ENCODE measurements at places on chromosomes 3 and 15.

- DNase-seq: no peak
These were observed 22.1 kb upstream of the RAD18 start for GRCh38 chr3:8985411-8985831.

- no peak for DNase-seq
These were observed 467 bp downstream of the TIPIN start for GRCh38 chr15:66356077-66356358.

DNA sequence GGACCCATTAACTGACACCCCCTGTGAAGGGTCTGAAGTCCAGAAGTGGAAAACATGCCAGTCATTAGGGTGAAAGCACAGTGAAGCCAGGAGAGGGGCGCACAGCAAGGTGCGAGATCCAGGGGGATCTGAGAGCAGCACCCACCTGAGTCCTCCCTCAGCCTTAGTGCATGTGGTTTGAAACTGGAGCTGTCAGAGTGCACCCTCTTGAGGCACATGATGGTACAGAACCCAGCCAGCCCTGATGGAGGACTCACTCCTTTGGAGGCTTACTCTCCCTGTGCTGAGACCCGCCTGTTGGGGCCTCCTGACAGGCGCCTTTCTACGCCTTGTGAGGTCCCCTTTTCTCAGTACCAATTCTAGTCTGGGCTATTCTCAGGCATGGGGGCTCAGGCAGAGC lies 77.8 kb downstream of the IL20RB start:
- DNase-seq: no peak

DNA sequence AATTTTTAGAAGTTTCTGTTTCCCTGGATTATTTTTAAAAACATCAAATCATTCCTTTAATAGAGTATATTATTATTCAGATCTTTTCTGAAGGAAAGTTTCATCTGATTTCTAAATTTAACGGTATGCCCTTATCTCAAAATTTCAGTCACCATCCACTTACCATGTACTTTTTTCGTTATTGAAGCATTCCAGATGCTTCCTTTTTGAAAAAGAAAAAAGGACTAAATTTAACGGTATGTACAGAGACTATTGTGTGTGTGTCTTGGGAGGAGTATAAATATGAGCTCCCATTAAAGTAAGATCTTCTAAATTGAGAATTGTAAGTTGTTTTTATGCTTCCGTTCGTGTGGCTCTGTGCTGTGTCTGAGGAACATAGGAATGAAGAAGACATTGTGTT lies 517.4 kb upstream of the GOLIM4 start:
- DNase-seq: no peak

- no peak for DNase-seq
These were observed 2.4 kb upstream of the MAGI1 start for GRCh38 chr3:66041116-66041515.

- no peak for DNase-seq
These were observed 628.5 kb downstream of the GBE1 start for GRCh38 chr3:81132995-81133394.

- no peak for DNase-seq
These were observed 143.4 kb downstream of the FNDC3B start for GRCh38 chr3:172182797-172183196.

GRCh38 chr3:147418808-147419701 lies 9.9 kb downstream of the ZIC1 start:
- no peak for DNase-seq

GRCh38 chr3:39269528-39269927 lies 10.3 kb downstream of the CX3CR1 start:
- DNase-seq: peak; percentile 50

DNA sequence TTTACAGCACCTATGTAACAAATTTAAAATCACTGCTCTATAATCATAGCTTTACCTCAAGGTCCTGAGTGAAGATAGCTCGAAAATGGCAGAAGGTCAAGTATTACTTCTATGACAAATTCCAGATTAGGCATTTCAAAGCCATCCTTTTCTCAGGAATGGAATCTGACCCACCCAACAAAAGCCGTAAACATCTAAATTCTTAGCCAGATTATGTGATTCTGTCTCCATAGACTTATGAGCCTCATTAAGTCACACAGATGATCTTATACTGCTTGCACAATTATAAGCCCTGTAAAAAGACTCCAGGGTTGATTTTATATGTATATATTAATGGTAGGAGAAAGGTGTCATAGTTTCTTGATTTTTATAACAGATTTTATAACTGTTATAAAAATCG lies 56.9 kb downstream of the CEP152 start:
- no peak for DNase-seq

DNA sequence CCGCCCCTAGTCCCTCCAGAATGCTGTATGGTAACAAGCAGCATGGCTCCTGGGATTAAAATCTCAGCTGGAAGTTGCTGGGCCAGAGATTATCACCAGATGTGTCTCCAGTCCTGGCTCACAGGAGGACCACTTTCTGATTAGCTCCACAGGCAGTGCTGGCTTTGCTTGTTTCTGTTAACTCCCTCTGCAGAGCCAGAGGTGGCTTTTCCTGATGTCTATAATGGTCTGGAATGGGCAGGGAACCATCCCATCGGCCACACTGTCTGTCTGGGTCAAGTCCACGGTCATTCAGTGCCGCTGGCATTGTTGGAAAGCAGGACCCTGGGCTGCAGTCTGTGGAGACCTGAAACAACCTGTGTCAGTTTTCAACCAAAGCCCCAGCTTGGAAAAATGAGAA lies 119.6 kb upstream of the CTDSPL start:
- DNase-seq: no peak

- no peak for DNase-seq
These were observed 147.5 kb downstream of the AKAP13 start for GRCh38 chr15:85527895-85528294.

DNA sequence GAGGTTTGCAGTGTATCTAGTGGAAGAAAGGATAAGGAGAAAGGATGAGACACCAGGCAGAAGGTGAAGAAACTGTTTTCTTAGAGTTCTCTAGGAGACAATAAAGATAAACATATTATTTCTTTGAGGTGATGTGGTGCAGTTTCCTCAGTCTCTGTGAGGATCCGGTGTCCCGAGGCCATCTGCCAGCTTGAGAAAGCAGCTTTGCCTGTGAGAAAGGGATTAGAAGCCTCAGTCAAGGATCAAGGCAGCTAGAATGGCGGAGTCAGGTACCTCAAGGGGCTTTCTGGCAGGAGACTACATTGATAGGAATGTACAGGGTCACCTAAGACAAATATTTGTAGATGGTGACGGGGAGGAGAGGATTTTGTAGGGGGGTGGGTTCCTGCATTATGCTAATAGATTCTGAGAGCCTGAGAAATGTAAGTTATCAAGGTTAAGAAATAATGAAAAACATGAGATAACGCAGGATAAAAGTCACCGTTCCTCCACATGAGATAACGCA lies 103.9 kb upstream of the MB21D2 start:
- DNase-seq: no peak

DNA sequence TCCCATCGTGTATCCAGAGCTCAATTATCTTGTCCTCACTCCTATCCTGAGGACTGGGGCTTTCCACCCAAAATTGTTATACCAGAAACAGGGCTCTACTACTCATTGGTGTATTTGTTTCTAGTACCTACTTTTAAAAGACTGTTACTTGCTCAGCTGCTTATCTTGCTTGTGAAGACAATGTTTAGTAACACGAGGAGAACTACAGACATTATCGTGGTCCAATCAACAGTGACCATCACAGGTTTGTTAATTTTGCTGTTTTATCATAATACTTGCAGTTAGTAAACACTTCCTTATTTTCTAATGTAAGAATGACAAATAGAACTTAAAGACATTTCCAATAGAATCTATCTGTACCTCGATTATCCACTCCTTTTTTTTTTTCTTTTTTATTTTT lies 13.5 kb downstream of the LRCH3 start:
- DNase-seq: no peak

DNA sequence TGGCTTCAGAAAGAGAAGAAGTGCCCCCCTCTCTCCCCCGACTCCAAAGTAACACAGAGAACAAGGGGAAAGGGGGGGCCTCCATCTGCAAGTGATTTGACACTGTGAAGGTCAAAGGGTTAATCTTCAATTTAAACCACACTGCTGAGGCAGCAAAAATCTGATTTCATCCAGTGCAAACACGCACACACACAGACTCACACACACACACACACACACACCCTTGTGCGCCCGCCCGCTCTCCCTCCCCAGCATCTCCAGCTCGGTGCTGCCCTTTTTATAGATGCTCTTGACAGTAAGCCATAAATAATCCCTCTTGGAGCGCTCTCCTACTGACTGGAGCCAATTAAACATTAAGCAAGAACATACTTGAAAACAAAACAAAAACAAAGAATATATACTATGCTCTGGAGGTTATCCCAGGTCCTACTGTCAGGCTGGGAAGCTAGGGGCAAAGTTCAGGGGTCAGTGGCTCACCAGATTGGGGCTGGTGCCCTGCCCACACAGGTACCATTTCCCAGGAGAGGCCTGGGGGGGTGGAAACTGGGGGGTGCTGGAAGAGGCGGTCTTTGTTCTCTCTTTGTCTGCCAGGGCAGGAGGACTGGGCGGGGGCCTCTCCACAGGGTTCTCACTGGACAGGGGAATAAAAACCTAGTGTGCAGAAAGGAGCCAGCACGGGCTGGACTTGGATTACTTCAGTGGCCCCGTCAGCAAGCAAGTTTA lies 16.3 kb downstream of the BMF start:
- DNase-seq: no peak

DNA sequence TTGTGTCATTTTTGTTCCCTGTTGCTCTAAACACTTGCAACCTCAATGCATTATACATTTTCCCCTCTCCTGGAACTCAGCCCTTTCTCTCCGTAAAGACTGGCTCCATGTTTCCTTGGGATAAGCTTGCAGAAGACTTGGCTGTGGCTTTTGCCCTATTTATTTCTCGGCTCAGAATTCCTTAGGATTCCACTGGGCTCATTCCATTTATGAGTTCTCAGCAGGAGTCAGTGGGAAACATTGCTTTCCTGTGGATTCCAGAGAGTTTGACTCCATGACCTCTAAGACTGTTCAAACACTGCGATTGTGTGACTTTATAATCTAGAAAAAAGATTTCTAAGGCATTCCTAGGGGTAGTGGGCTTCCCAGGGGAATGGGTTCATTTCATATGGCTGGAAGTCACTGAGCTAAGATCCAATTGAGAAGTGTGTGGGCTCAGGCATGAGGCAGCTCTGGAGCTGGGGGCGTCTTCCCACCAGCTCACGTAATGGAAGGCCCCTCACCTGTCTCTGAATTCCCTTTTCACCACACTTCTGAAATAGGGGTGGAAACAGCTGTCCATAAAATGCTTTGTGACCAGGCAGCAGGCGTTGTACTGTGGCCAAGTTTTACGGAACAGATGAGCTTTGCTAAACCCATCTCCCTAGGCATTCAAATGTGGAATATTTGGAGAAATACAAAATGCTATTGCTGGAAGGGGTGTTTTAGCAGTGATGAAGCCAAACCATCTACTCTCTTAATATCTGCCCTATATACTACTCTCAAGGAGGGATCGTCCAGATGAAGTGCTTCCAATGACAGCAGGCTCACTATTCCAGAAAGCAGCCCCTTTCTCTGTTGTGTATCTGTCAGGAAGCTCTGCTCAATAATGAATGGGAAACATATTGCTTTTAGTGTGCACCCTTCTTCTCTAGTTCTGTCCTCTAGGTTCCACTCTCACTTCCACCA lies 91.8 kb upstream of the BCL6 start:
- DNase-seq: no peak

DNA sequence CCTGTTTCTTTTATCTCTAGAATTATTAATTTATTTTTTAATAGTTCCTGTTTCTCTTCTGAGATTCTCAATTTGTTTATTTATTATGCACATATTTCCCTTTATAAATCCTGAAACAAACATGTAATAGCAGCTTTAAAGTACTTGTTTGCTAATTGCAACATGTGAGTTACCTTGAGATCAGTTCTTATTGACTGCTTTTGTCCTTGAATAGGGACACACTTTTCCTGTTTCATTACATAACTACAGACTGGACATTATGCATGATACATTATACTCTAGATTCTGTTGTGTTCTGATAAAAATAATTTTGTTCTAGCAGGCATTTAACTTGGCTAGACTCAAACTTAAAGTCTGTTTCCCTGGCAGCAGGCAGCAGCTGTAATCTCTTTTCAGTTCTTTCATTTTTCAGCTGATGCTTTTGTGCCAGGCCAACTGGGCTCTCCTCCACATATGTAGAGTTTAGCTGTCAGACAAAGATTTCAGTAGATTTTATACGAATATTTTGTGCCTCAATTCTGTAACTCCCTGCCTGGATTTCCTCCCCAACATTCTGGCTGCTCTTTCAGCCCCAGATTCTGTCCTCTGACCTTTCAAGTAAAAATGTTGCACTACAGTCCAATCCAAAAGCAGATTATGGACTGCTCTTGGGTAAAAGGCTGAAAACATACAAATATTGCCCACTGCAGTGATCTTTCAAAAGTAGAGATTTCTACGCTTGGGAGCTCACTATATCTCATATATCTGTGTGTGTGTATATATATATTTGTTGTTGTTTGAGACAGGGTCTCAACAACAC lies 41.9 kb downstream of the PCOLCE2 start:
- no peak for DNase-seq

GRCh38 chr3:187292631-187293515 lies 1.3 kb upstream of the MASP1 start:
- DNase-seq: no peak

- DNase-seq: no peak
These were observed 20.8 kb upstream of the DNAAF4 start for GRCh38 chr15:55528812-55529211.

DNA sequence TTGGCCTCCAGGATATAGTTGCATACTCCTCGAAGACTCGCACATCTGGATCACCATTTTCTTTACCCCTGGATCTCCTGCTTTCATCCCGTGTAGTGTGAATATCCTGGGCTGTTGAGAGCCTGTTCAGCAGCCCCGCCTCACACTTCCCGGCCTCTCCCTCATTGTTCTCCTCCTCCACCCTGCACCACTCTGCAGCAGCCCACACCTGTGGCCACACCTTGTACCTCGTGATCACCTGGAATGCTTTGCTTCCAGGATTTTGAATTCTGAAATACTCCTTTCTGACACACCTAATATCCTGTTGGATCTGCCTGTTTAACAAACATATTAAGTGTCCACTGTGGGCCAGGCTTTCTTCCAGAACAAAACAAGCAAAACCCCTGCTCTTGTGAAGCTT lies 14.4 kb downstream of the ABHD17C start:
- no peak for DNase-seq

GRCh38 chr3:43094851-43095250 lies 11.0 kb downstream of the POMGNT2 start:
- DNase-seq: no peak

DNA sequence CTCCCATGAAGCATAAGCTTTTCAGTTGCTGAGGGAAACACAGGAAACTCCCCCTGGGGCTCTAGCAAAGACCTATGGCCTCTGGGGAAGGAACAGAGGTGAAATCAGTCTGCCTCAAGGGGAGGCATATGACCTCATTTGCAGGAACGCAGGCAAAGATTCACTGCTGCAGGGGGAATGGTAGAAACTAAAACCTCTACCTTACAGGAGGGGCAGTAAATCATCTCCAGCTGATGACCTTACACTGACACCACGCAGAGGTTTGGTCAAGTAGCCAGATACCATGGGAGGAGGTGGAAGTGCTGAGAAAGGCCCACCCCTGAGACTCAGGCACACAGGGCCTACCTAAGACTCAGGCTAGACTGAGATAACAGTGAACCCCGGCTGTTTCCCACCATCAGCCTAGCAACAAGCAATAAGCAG lies 81.1 kb downstream of the RAD18 start:
- DNase-seq: no peak

- DNase-seq: no peak
These were observed 81.2 kb downstream of the TLE3 start for GRCh38 chr15:70016511-70016994.

- no peak for DNase-seq
These were observed 43.5 kb downstream of the SCN5A start for GRCh38 chr3:38605981-38606380.

- no peak for DNase-seq
These were observed 126.2 kb downstream of the TIGIT start for GRCh38 chr3:114420072-114420471.
